IMR-90 (cell line): ENCODE measurements at places on chromosomes 5 and 9. TPM values are rescaled to one million over a fixed set of nuclear protein-coding genes. Genes with fewer than 3 reads are reported as not detected.

GRCh38 chr9:37342493-37342892 lies 80.0 kb upstream of the GRHPR start:
- no peak for DNase-seq

ZCCHC10 gene
- total RNA-seq = 4.1 and 7.2 TPM in 2 replicates

DNA sequence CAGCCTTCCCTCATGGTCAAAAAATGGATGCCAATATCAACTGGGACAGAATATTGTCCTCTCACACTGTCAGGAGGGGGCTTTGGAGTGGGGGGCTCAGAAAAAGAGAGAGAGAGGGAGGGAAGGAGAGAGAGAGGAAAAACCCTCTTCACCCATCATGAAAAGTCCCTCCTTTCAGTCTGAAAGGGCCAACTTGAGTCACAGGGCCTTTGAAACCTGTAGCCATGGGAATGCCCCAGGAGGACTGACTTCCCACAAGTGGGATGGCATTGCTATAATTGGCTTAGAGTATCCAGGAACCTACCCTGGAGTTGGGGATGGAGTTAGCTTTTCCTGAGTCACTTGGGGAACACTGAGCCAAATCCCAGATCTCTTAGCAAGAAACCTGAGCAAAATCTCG lies 41.2 kb downstream of the DNAJC21 start:
- DNase-seq = no peak

- no peak for DNase-seq
These were observed 102.6 kb downstream of the RGS3 start for GRCh38 chr9:113566016-113566711.
